ENCODE measurements at places on chromosomes 11 and 22.

- peak; percentile 53 for DNase-seq
These were observed 18.2 kb downstream of the IFT27 start for GRCh38 chr22:36757668-36758211.

DNA sequence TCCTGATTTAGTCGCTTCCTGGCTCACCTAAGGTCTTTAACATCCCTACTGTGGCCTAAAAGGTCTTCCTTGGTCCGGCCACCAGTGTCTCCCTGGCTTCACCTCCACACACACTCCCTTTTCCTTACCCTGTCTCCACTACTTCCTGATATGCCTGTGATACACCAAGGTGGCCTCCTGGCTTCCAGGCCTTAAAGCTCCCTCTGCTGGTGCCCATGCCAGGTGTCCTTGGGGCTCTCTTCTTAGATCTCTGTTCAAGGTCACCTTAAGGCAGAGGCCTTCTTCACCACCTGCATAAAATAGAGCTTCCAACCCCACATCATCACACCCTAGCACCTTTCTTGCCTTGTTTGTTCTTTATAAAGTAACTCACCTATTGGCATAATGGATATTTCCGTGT lies 787.7 kb downstream of the NTM start:
- no peak for DNase-seq

- no peak for DNase-seq
These were observed 2.0 kb downstream of the CREB3L1 start for GRCh38 chr11:46279126-46280099.

DNA sequence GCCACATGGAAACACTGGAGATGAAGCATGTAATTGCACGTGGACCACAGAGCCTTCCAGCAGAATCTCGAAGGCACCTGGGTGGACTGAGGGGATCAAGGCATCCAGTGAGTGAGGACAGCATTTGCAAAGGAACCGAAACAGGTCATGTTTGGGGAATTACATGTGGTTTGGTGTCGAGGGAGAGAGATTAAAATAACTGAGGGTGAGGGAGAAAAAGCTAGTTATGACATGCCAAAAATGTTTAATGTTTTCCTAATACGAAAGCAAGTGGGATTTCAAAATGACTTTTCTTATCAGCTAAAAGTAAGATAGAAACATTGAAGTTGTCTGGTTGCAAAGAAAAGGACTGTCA lies 157.1 kb downstream of the BLID start:
- DNase-seq, result no peak

DNA sequence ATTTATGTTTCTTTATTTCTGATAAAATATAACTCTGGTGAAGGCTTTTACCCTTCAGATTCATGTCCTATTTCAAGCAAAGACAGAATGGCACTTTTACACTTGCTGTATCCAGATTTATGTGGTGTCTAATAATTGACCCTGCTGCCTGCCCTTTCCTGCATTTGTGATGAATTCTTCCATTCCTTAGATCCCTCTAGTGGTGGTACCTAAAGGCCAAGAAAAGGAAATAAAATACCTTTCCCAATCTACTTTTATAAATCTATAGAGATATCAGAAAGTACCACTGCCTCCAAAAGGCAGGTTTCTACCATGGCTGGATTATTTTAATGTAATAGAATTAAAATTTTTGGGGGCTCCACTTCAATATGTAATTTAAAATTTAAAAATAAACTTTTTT lies 34.2 kb downstream of the CCDC81 start:
- DNase-seq, result no peak

DNA sequence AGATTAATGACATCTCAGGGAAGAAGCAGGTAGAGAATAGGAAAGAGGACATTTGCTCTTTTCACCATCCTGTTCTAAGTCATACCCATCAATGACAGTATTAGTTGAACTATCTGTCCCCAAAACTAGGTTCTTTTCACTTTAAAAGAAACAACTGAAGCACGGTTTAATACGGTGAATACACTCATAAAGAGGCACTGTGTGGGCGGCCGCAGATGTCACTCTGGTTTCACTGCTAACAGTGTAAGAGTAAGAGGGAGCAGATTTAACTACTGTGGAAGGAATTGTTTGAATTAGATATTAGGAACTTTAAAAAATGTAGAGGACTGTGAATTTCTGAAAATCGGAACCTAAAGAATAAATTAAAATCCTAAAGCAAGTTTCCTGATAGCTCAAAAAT lies 49.5 kb downstream of the VSIG10L2 start:
- DNase-seq, result no peak

- DNase-seq, result no peak
These were observed 91.8 kb upstream of the RAB1B start for GRCh38 chr11:66176650-66177049.

DNA sequence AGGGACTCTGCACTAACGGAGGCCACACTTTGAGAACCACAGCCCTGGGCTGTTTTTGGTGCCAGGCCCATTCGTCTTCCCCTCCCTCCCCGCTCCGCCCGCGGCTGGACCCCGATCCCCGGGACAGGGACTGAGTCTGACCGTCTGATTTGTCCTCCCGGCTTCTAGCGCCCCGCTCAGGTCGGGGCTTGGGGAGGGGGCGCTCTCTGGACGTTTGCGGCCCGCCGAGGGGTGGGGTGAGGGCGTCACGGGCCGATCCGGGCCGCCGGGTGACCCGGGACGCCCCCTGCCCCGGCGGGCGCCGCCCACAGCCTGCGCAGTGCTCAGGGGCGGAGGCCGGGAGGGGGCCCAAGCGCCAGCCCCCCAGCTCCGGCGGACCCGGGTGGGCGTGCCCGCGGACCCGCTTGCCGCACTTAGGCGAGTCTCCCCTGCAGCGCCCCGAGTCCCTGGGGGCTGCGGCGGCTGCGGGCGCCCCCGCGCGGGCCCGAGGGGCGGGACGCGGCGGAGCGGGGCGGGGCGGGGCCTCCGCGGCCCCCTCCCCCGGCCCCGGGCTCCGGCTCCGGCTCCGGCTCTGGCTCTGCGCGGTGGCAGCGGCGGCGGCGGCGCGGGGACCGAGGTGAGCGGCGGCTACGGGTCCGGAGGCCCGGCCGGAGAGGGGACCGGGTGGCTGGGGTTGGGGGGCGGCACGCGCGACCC lies 33.7 kb upstream of the PRR5 start:
- DNase-seq, result peak; percentile 63

- no peak for DNase-seq
These were observed 57.0 kb downstream of the PRCP start for GRCh38 chr11:82843057-82843795.

- DNase-seq, result no peak
These were observed 35.6 kb upstream of the EIF3D start for GRCh38 chr22:36564422-36565158.

DNA sequence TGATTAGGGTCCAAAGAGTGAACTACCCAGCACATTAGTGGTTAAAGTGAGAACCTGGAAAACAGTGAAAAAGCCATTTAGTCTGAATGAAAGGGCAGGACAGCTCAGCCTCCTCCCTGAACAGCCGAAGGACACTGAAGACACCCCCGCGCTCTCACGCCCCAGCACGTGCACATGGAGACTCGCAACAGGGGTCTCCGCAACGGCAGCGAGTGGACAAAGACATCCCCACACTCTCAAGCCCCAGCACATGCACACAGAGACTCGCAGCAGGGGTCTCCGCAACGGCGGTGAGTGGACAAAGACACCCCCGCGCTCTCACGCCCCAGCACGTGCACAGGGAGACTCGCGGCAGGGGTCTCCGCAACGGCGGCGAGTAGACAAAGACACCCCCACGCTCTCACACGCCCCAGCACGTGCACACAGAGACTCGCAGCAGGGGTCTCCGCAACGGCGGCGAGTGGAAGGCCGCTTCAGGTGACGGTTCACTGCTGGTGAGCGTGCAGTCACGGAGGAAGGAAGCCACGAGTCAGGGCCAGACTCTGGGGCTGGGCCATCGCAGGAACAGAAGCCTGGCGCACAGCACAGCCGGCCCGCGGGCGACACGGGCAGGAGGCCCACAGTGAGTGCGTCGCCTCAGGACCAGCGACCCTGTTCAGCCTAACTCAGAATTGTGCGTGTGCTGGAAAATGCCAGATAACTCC lies 43.6 kb downstream of the BRD1 start:
- no peak for DNase-seq

DNA sequence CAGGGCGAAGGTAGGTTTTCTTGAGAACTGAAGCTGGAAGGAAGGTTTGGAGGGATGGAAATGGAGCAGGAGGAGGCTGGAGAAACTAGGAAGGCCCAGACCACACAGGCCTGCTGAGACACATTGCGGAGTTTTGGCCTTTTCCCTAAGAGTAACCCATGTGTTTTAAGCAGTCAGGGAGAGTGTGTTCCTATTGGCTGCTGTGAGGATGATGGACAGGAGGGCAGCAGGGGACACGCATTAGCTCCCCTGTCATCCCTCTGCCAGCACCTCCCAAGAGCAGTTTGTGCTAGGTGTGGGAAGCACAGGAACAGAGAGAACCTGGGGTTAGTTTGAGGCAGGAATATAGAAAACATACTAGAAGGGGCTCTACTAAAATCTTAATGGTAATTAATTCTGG lies 842.1 kb downstream of the TBC1D22A start:
- no peak for DNase-seq

- DNase-seq, result no peak
These were observed 68.3 kb downstream of the CTTN start for GRCh38 chr11:70466596-70466995.

- DNase-seq, result no peak
These were observed 90.6 kb downstream of the SYN3 start for GRCh38 chr22:32967386-32968101.

DNA sequence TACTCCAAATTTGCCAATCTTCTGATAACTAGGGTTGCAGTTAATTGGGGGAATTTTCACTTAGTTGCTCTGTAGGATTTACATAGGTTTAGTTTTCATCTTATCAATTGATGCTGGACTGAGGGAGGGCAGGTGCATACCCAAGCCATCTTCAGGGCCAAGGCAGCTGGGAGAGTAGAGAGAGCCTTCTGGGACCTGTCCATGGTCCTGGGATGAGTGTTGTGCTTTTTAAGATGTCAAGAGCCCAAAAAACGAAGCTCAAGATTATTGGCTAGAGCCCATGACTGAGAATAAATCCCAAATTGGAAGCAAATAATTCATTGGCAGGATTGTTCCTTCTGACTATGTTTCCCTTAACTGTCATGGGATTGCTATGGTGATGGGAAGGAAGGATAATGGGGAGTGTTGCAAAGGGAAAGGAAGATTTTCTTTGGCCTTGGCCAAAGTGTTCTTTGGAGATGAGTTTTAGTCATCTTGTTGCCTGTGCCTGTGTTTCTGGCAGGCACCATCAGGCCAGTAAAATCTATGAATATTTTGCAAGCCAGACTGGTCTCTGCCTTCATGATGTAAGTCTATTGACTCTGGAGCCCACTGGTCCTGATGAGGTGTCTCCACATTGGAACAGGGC lies 4.5 kb downstream of the SLC22A6 start:
- DNase-seq, result no peak

DNA sequence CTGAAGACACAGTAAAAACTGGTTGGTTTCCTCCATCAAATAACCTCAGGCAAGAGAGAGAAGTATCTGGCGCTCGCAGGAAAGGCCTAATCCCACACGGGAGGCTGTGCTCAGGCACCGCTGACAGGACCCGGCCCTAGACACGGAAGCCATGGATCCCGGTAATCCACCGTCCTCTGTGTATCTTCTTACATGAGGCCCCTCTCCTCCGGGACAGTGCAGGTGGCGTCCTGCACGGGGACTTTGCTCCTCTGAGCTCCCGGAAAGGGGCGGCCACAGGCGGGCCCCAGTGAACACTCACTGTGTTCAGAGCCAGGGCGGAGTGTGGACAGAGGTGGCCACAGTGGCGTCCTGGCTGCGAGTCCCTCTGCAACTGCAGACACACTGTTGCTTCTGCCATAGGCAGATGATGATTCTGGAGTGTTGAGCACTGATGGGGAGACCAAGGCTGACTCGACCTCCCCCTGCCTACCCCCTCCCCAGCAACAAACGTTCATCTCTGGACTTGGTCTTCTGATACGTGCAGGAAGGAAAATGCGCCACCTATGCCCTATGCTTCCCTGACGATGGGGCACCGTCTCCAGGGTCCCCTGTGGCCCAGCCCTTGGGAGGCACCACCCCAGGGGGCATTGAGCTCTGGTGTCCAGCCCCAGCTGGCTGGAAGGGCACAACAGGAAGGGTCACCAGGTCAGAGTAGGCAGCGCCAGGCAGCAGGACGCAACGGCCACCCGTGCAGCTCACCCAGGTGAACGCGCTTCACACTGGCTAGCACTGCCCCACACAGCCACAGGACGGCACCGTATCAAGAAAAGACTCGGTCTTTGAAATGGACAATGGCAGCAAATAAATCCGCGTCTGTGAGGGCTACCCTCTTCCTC lies 95.7 kb downstream of the TRMU start:
- no peak for DNase-seq

- DNase-seq, result no peak
These were observed 4.4 kb upstream of the RFPL3 start for GRCh38 chr22:32353292-32353691.

GRCh38 chr11:66126808-66127555 lies 56.9 kb downstream of the PACS1 start:
- DNase-seq, result peak; percentile 70

- DNase-seq, result no peak
These were observed 46.1 kb downstream of the CLMP start for GRCh38 chr11:123148965-123149364.

DNA sequence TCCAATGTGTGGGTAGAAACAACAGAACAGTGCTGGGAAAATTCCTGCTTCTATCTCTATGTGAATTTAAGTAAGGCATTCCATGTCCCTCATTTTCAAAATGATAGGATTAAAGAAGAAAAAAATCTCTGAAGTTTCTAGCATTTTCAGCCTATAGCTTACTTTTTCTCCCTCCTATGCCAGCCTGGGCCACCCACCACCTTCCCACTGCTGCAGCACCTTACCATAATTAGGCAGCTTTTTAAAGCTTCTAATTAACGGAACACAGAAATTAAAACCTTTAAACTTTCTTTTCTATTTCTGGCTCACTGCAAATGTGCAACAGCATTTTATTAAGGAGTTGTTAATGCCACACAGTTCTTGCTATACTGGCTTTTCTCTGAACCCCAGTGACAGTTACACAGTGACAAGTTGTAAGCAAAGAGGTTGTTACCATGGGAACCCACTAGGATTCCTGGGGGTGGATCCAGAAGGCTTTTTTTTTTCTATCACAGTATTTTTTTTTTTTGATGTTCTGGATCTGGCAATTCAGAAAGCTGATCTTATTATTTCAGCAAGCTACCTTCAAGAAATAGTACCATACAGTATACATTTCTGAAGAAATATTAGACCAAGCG lies 20.2 kb downstream of the CELF1 start:
- DNase-seq, result no peak

DNA sequence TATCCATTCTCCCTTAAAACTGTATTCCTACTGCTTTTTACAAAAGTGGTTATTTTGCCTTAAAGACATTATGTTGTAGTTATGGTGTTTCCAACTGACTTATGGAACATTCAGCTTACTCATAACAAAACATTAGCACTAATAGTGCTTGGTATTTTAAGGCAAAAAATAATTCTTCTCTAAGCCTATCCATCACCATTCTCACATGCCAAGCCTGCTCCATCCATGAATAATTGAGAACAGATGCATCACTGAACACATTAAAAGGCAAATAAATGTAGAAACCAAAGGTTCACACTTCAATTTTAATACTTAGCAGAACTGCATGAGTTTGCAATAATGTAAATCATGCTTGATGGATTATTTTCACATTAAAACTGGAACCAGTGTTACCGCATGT lies 42.3 kb upstream of the DDI1 start:
- no peak for DNase-seq

- DNase-seq, result no peak
These were observed 145.4 kb downstream of the NECTIN1 start for GRCh38 chr11:119583585-119583984.

GRCh38 chr11:102773386-102773785 lies 7.0 kb downstream of the MMP10 start:
- DNase-seq, result no peak
